Left ventricle myocardium superior (tissue), 1 donor: ENCODE measurements at places on chromosomes 3 and 15.

- DNase-seq, result no peak
Observed at GRCh38 chr3:42527368-42527917, 25.0 kb downstream of the VIPR1 start.

- DNase-seq, result no peak
Observed at GRCh38 chr3:11452312-11452711, 180.1 kb downstream of the ATG7 start.

GRCh38 chr3:153970047-153970446 is 151.1 kb upstream of the ARHGEF26 start:
- no peak for DNase-seq

GRCh38 chr15:34620142-34620541 is 36.7 kb upstream of the GOLGA8B start:
- DNase-seq, result no peak
